ENCODE measurements at places on chromosomes 5 and 9.

GRCh38 chr9:137446851-137447471 is 5.8 kb upstream of the ENTPD8 start:
- DNase-seq, result no peak

DNA sequence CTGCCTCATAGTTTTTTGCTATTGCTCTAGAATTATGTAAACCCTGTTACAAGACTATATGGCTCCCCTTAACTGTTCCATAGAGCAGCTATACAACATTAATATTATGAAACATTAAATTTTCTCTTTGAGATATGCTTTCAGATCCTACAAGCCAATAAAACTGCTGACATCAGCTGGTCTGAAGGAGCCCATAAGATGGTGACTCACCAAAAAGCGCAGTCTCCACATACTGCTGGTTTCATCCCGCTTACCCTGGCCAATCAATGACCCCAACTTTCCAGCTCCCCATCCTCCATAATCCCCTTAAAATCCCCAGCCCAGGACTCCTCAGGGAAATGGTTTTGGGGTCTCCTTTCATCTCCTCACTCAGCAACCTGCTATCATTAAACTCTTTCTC is 172.7 kb downstream of the NSG2 start:
- no peak for DNase-seq

GRCh38 chr5:151094030-151094851 is 13.4 kb upstream of the TNIP1 start:
- DNase-seq, result peak; percentile 35

DNA sequence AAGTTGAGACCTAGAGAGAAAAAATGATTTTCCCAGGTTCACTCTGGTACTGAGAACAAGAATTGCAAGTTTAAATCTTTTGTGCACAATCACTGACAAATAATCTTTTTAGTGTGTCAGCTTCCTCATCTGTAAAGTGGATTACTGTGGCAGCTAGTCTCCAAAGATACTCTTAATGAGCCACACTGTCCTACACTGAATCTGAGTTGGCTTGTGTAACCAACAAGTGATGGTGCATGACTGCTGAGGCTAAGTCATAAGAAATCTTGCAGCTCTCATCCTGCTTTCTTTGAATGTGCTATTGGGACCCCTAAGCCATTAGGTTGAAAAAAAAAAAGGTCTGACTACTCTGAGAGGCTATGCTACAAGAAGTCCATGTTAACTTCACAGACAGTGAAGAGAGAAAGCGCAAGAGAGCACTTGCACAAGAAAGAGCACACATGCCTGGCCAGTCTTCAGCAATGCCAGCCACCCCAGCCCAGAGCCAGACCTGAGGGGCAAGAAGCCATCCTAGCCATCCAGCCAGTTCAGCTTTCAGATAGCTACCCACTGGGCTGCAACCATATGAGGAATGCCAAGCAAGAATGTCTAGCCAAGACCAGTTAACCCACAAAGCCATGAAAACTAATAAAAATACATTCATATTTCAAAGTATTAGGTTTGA is 419.4 kb downstream of the RAB3C start:
- no peak for DNase-seq

- DNase-seq, result no peak
Observed at GRCh38 chr9:125966959-125967711, 220.0 kb downstream of the PBX3 start.

- DNase-seq, result no peak
Observed at GRCh38 chr9:115517335-115518075, 399.5 kb upstream of the TNC start.

- no peak for DNase-seq
Observed at GRCh38 chr9:89621676-89622075, 16.9 kb downstream of the GADD45G start.

- DNase-seq, result no peak
Observed at GRCh38 chr5:114665551-114665950, 303.7 kb downstream of the KCNN2 start.

GRCh38 chr5:81393783-81394718 is at the start of gene ACOT12:
ACOT12 (minus strand) TSS chr5:81394134; CDS start chr5:81394114, 20 bp downstream.
- DNase-seq, result no peak

- no peak for DNase-seq
Observed at GRCh38 chr5:172850454-172850797, 16.4 kb downstream of the ERGIC1 start.

DNA sequence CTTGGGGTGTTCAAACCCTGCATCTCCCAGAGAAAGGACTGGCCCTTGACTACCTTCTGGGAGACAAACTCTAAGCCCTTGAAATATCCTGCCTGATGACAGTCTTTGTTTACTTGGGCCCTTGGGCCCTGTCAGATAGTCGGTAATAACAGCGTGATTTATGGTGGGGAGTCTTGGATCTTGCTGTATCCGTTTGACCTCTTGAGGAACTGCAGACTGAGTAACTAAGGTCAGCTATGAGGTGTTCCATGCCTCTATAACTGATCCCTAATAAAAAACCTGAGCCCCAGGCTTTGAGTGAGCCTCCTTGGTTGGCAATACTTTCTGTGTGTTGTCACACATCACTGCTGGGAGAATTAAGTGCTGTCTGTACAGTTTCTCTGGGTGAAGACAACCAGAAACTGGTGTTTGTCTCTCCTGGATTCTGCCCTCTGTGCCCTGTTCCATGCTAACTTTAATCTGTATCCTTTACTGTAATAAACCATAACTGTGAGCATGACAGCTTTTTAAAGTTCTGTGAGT is 56.2 kb upstream of the ANKRD33B start:
- no peak for DNase-seq

DNA sequence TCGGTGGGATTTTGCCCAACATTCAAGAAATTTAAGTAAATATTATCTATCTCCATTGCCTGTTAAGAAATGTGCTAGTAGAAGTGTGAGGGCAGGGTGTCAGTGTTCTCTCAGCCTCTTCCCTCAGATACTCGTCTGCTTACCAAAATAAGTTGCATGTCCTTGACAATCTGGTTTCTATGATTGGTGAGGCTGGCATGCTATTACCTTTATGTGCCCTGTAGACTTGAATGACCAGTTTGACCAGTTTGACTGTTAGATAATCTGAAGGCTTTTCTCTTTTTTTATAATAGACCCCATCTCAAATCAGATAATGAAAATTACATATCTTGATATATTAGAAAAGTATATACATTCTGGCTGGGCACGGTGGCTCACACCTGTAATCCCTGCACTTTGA is 348 bp downstream of the CATSPER3 start:
- no peak for DNase-seq

DNA sequence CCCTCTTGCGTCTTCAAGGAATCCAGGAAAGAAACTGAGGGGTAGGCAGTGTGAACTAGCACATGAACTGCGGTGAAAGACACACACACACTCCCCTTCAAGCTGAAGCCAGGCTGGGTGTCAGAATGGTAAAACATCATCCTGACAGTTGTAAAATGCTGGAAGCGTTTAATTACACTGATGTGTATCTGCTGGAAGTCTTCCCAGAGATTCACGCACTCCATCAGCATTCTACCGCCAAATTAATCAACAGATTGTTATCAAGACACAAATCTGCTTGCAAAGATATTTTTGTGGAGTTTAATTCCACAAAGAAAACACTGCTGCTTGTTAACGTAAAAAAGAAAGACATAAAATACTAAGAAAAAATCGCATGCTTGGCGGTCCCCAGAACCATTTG is 241.0 kb upstream of the NFIL3 start:
- no peak for DNase-seq

- DNase-seq, result peak; percentile 44
Observed at GRCh38 chr9:122213589-122214413, 15.0 kb downstream of the LHX6 start.

GRCh38 chr5:26386532-26386931 is 651.9 kb downstream of the CDH9 start:
- no peak for DNase-seq

DNA sequence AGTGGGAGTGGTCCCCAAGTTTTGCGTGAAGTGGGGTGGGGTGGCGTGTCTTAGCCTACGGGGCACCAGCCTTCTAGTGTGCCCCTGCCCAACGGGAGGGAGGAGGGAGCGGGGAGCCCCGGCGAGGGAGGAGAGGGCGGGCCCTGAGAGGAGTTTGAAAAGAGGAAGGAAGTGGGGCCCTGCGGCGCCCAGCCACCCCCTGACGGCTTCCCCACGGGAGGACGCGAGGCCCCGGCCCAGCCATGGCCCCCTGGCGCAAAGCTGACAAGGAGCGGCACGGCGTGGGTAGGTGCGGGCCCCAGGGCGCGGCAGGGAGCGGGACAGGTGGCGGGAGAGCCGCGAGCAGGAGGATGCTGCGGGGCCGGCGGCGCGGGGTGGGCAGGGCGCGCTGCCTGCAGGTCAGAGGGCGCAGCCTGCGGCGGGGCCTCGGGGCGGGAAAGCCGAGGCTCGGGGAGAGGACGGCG is at the start of gene DOCK2:
Gene DOCK2 (plus strand): TSS at position 191 of the 464 bp plus-strand sequence. CDS start 52 bp downstream, at position 243.
- peak; percentile 65 for DNase-seq

- no peak for DNase-seq
Observed at GRCh38 chr5:35371951-35372426, 141.7 kb upstream of the PRLR start.

GRCh38 chr9:93252781-93253530 is 69.0 kb downstream of the WNK2 start:
- no peak for DNase-seq

DNA sequence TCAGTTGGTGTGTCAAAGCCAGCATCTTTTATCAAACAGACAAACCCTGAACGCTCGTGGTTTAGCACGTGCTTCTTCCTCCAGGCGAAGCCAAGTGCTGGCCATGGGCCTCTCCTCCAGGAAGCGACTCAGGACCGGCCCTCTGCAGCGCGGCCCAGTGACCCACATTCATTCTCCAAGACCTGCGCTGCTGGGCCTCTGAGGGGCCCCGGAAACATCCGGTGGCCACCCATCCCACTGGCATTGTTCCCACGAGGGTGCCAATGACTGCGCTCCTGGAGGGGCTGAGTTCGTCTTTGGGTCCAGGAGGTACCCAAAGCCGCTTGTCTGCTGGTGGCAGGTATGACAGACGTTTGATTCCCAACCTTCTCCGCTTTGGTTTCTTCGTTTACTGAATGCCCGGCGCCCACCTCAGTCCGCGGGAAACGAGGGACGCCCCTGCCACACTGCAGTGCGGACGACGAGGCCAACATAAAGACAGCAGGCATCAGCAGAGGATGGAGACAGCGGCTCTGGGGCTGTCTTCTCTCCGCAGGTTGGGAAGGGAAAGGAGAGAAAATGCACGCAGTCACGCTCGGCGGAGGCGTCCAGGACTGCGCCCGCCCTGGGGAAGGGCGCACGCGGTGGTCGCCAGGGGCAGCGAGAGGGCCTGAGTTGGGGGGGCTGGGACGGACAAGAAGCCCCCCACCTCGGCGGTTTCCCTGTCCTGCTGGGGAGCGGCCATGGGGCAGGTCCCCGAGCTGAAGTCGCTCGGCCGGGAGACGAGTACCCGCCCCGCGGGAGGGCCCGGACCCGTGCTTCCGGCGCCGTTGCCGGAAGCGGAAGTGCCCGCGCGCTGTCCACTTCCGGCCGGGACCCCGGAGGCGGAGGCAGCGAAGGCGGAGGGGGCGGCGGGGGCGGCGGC is at the start of gene EXOC3:
Gene EXOC3 (plus strand): TSS at position 842 of the 904 bp plus-strand sequence. CDS start 3,030 bp downstream, outside the sequence.
- peak; percentile 80 for DNase-seq

GRCh38 chr9:84821431-84821830 is 151.9 kb downstream of the NTRK2 start:
- no peak for DNase-seq

DNA sequence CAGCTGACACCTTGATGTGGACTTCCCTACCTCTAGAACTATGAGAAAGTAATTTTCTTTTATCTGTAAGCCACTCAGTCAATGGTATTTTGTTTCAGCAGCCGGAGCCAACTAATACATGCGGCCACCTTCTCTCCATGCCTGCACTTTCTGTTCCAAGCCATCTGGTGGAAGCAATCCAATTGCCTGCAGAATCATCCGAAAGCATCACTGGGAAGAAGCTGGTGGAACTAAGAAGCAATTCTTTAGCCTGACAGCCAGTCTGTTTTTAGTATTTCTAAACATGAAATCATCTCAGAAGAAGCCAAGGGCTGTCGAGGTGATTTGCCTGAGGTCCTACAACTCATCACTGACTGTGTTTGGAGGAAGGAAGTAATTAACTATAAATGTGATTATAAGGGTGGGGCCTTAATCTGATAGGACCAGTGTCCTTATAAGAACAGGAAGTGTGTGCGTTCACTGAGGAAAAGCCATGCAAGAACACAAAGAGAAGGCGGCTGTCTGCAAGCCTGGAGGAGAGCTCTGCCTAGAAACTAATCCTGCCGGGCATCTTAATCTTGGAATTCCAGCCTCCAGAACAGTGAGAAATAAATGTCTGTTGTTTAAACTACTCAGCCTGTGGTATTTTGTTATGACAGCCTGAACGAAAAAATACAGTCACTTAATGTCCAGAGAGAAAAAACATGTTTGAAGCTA is 49.1 kb downstream of the NXNL2 start:
- DNase-seq, result no peak

DNA sequence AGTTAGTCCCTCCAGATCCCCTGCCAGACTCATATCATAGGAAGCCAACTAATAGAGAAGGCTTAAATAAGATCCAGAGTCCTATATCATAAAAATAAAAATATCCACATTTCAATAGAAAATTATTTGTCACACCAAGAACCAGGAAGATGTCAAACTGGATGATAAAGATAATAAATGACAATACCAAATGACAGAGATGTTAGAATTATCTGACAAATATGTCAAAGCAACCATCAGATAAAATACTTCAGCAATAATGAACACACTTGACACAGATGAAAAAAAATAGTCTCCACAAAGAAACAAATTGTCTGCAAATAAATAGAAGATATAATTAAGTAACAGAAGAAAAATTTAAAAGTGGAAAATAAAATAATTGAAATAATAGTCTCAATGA is 300.7 kb upstream of the FTMT start:
- no peak for DNase-seq

- no peak for DNase-seq
Observed at GRCh38 chr5:154826-155225, 36.5 kb upstream of the LRRC14B start.

DNA sequence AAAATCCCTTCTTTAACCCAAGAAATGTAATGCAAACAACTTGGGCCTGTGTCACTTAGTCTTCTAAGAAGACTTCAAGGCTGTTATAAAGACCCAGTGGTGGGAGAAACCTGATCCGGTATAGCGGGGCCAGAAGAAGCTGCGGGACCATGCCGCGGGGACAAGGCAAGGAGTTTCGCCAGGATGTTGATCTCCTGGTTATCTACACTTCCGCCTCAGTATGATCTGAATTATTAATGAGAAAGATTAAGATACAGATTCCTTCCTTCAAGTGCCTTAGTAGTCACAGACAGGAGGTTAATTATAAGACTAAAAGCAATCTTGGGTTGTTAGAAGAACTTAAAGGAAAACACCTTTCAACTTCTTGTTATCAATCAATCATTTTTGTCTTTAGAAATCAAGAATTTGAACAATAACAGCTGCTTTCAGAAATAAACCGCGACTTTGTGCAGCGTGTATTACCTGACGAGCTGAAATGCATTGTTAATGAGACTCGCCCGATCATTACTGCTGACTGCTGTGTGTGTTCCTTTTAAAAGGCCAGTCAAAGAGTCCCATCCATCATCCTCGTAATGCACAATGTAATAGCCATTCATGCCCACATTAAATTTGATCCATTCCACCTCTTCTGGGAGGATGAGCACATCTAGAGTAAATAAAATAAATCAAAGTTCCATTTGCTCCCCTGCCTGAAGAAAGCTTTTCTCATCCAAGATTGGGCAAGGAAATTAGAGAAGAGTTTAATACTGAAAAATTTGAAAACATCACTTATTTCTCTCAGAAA is 22.2 kb downstream of the ERAP1 start:
- DNase-seq, result no peak

Measured in stimulated activated CD4-positive, alpha-beta T cell treated with anti-CD3 and anti-CD28 coated beads, Interleukin-4, amount 100 ng/mL, for 4 hours (primary cell).